ENCODE measurements at places on chromosomes 2 and 18.

DNA sequence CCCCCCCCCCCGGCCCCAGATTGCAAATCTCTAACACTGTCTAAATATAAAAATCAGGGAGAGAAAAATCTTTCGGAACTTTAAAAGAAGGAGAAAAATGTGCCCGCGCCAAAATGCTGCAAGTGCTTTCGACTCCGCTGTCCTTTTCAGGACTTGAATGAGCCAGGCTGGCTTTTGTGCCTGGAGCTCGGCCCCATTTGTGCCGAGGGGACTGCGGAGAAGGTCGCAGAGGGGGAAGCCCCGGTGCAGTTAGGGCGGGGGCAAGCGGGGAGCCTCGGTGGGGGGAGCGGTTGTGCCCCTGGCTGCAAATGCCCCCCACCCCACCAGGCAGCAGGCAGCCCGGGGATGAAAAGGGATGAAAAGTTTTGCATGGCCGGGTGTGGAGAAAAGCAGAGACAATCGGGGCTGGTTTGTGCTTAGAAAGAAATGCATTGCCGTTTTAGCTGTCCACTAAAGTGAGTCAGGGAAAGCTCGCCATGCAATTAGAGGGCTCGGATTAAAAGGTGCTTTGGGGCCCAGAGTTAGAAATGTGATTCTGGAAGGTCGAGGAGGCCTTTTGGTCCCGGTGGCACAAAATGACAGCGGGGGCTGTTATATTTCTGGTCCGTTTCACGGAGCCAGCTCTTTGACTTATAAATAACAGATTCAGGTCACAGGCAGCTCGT lies 1.6 kb downstream of the INHBB start:
- H3K27ac ChIP-seq: no peak overlapping the region
- DNase-seq: no peak
- H3K27me3 ChIP-seq: peaks cover 76% of the 10 kb centered on the region
- peaks cover 7% of the 10 kb centered on the region for H3K4me1 ChIP-seq
- no peak overlapping the region for H3K4me3 ChIP-seq

DNA sequence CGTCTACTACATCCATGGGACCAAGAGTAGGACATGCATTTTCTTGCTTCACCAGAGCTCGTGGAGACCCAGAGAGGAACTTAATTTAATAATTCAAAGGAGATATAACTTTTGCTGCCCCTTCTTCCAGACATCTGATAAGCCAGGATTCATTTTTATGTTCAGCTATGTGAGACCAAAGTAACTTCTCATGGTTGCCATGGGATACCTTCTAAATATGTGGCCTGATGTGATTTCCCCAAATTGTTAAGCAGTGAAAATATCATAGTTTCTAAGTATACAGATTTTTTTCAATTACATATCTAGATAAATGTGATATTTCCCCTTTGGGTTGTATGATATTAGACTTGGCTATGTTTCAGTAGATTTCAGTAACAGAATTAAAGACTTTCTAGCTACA lies 185.5 kb upstream of the FN1 start:
- H3K27me3 ChIP-seq: no peaks in the 10 kb centered on the region
- H3K4me3 ChIP-seq: no peak overlapping the region
- no peaks in the 10 kb centered on the region for H3K36me3 ChIP-seq
- H3K27ac ChIP-seq: no peak overlapping the region
- no peaks in the 10 kb centered on the region for H3K4me1 ChIP-seq

DNA sequence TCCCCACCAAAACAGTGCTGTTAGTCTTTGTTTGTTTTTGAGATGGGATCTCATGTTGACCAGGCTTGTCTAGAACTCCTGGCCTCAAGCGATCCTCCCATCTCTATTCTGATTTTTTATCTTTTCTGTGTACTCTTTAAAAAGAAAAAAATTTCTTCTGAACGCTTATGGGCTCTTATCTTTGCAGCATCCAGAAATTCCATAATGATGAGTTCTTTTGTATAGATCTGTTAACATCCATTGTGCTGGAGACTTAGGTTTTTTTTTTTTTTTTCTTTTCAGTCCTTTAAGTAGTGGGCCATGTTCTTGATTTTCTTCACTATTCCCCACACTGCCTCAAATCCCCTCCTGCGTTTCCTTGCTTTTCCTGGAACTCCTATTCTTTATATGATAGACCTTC lies 31.0 kb downstream of the RBBP8 start:
- no peaks in the 10 kb centered on the region for H3K36me3 ChIP-seq
- no peaks in the 10 kb centered on the region for H3K27me3 ChIP-seq
- no peak for DNase-seq
- no peak overlapping the region for H3K4me3 ChIP-seq
- no peaks in the 10 kb centered on the region for H3K4me1 ChIP-seq

DNA sequence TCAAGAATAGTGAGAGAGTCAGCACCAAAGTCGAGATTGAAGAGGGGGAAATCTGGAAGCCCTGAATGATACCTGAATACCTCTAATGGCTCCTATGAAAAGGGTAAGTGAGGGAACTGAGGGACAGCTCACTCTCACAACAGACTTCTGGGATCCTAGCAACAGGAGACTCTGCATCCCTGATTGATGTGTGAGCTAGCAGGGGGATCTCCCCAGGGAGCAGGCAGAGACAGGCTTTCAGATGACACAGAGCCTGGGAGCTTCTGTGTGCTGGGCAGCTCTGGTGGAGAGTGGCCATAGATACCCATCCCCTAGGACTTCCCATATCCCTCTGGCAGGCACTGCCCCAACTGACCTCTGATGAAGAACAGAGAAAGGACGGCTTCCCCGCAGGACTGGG lies 206.2 kb downstream of the EXOC6B start:
- H3K4me1 ChIP-seq: no peaks in the 10 kb centered on the region
- no peak overlapping the region for H3K27ac ChIP-seq
- no peaks in the 10 kb centered on the region for H3K36me3 ChIP-seq
- H3K27me3 ChIP-seq: no peaks in the 10 kb centered on the region
- DNase-seq: no peak

GRCh38 chr2:170501421-170502043 lies 213.6 kb upstream of the SP5 start:
- H3K27ac ChIP-seq: no peak overlapping the region
- H3K4me1 ChIP-seq: peaks cover 27% of the 10 kb centered on the region
- H3K27me3 ChIP-seq: peaks cover 6% of the 10 kb centered on the region
- H3K4me3 ChIP-seq: no peak overlapping the region
- H3K36me3 ChIP-seq: no peaks in the 10 kb centered on the region

GRCh38 chr18:58578835-58579560 lies 49.9 kb downstream of the ALPK2 start:
- no peaks in the 10 kb centered on the region for H3K36me3 ChIP-seq
- no peak overlapping the region for H3K27ac ChIP-seq
- H3K4me3 ChIP-seq: no peak overlapping the region
- H3K4me1 ChIP-seq: peaks cover 10% of the 10 kb centered on the region

DNA sequence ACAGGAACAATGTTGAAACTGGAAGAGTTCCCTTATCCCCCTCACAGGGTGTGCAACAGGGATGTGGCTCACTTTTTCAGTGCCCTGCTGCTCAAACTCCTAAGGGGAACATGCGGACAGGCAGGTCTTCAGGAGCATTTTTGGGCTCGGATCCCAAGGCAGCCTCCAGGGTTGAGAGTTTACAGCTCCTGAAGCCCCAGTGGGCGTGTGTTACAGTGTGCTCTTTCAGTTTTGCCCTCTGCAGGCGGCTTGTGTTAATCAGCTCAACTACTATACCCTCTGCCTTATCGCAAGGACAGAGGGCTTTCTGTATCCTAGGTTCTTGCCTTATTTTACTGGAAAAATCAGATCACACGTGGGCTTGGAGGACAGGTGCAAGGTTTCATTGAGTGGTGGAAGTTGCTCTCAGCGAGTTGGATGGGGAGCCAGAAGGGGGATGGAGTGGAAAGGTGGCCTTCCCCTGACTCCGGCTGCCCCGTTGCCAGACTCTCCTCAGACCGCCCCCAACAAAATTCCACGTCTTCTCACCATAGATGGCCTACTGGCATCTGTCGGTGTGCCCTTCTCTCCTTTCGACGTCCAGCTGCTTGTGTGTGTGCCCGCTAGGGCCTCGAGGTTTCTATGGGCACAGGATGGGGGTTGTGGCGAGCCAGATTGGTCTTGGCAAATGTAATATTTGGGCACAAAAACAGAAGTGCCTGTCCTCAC lies 541.9 kb downstream of the TMX3 start:
- DNase-seq: no peak
- H3K36me3 ChIP-seq: no peaks in the 10 kb centered on the region

All from T-cell (primary cell).